ENCODE measurements at places on chromosomes 16 and 17.

GRCh38 chr17:58630883-58631522, 60.8 kb downstream of the TEX14 start:
- DNase-seq = no peak

DNA sequence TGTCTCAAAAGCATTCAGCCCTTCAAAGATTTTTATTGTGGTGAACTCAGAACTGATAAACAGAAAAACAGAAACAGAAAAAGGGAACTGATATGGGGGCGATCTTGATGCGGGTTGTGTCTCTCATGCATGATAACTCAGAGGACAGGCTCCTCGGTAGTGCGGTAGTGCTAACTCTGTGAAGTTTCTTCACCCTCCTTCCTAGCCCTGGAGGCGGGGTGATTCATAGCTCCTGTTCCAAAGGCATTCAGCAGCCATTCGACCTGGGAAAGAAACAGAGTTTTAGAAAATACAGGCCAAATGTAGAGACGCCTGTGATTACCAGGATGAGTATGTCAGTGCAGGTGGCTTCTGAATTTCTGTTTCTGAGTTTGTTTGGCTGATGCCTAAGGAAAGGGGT, 5.5 kb upstream of the MAF start:
- DNase-seq = no peak

DNA sequence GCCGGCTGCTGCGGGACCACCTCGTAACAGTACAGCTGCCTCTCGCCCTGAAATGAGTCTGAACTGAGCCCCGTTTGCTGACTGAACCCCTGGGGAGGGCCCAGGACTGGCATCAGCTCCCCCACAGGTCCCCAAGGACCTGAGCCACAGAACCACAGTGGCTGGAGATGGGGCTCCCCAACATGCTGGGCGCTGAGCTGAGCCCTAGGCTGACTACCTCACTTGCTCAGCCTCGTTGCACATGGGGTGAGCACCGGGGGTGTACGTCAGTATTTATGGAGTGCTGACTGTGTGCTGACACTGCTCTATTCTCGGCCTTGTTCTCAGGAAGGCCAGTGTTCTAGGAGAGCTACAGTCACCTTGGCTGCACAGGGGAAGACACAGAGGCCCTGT, 6.6 kb upstream of the VASN start:
- DNase-seq = no peak

GRCh38 chr17:65553009-65553645, 8.3 kb downstream of the AXIN2 start:
- DNase-seq = no peak

DNA sequence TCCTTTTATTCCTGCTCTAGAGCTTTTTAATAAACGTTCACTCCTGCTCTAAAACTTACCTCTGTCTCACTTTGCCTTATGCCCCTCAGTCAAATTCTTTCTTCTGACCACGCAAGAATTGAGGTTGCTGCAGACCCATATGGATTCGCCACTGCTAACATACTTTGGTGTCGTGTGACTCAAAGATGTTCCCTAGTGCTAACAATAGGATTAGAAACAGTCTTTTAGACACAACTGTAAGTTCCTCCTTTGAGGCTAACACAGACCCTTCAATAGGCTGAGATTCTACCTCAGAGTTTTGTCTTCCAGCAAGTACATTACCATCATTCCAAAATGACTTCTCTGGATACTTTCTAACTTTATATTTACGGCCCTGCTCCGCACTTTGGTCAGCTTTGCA, 149.5 kb upstream of the COX10 start:
- DNase-seq = no peak

- DNase-seq = no peak
Measured at GRCh38 chr17:73650140-73650539, 5.9 kb upstream of the SDK2 start.

DNA sequence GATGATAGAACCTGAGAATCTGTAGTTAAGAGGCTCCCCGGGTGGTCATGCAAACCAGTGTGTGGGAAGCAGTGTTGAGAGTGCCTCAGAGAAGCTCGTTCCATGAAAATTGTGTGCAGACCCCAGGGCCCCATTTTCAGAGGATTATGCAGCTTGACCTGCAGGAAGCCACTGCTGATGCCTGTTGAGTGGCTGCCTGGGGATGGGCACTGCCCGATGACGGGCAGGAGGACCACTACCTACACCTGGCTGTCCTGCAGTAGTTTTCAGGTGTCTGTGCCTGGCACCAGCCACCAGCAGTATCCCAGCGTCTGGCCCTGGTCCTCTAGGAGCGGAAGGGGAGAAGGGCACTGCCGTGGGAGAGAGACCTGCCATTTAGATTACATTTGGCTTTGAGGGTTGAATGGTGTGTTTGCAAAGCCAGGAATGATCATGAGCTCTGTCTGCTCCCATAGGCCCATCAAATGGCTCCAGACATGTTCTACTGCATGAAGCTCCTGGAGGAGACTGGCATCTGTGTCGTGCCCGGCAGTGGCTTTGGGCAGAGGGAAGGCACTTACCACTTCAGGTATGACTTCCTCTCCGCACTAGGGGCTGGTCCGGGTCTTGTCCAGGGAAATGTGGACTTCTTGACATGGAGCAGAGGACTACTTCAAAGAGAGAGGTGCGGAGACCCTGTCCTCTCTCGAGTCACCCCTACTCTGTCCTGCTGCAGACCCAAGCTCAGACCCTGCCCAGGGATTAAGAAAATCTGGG, 42.5 kb downstream of the GPT2 start:
- DNase-seq = no peak

DNA sequence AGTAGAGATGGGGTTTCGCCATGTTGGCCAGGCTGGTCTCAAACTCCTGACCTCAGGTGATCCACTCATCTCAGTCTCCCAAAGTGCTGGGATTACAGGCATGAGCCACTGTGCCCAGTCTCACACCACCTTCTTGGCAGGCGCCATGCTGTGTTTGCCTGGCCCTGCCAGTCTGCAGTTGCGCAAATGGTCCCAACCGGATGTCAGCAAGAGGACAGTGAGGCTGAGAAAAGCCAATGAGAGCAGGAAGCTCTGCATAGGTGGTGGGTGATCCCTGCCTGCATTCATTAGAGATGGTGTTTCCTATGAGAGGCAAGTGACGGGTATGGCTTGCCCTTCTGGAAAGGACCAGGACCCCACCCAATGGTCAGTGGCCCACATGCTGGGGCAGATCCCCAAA, 59.3 kb downstream of the PECAM1 start:
- DNase-seq = no peak

GRCh38 chr16:89491238-89491869, 993 bp upstream of the ANKRD11 start:
- no peak for DNase-seq

- DNase-seq = no peak
Measured at GRCh38 chr16:702341-702740, 3.3 kb downstream of the FBXL16 start.
